ENCODE measurements at places on chromosomes 4 and X. TPM values are rescaled to one million over a fixed set of nuclear protein-coding genes. Genes with fewer than 3 reads are reported as not detected.

- DNase-seq: no peak
Measured at GRCh38 chr4:140955641-140956040, 177.6 kb downstream of the RNF150 start.

- DNase-seq: no peak
Measured at GRCh38 chr4:36915717-36916116, 328.8 kb upstream of the NWD2 start.

- DNase-seq: no peak
Measured at GRCh38 chr4:143186649-143187048, 1.9 kb downstream of the USP38 start.

DNA sequence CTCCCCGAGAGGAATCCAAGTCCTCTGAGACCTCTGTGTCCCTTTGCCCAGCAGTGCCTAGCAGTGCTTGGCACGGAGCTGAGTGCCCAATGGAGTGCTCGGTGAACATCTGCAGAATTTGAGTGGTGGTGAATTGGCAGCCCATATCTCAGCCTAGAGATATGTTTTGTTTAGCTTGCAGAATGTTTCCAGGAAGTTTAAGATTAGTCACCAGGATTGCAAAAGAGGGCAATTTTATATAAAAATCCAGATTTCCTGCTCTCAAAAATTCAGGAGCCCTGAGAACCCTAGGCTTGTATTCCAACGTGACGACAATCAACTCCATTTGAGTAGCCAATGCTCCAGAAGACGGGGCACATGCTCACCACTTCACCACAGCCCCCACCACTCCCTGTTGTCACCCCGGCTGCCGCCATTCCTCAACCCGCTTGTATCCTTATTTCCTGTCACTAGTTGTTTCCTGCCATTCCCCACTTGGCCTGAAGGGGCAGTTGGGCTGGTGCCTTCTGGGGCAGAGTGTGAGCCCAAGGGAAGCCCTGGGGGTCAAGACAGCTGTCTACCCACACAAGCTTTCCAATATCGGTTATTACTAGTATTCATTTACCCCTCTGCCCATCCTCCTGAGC, 116.9 kb downstream of the EFNB1 start:
- no peak for DNase-seq

DNA sequence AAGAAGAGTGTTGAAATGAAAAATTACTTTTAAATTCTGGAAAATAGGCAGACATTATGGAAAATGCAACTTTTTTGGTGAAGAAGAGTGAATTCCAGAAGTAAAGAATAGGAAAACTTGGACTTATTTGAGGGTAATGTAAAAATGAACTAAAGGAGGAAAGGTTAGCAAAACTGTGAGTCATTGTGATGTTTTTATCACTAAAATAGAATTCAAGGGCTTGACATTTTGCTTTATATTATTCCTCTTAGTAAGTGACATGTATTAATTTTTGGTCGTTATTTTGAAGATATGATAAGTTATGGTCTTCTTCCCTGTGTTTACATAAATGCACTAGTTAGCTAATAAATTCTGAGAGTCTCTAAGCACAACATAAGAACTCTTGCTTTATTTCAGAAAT, 390.9 kb downstream of the FAT4 start:
- DNase-seq: no peak

GRCh38 chr4:152479428-152480026, 56.4 kb downstream of the FBXW7 start:
- DNase-seq: no peak

DNA sequence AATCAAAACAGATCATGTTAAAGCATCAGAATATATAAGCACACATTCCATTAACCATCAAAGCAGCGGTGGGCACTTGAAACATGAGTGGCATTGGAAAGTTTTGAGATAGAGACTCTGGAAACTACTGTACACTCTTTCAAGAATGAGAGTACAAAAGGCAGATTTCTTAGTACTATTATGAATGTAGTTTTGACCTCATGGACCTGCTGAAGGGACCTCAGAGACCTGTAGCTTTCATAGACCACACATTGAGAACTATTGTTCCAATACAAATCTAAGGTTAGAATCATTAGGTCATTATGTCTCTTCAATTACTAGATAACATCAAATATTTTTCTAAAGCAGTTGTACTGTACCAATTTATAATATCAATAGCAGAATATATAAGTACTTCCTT, 283.6 kb downstream of the RPA4 start:
- no peak for DNase-seq

The FGA gene
- not detected for total RNA-seq

DNA sequence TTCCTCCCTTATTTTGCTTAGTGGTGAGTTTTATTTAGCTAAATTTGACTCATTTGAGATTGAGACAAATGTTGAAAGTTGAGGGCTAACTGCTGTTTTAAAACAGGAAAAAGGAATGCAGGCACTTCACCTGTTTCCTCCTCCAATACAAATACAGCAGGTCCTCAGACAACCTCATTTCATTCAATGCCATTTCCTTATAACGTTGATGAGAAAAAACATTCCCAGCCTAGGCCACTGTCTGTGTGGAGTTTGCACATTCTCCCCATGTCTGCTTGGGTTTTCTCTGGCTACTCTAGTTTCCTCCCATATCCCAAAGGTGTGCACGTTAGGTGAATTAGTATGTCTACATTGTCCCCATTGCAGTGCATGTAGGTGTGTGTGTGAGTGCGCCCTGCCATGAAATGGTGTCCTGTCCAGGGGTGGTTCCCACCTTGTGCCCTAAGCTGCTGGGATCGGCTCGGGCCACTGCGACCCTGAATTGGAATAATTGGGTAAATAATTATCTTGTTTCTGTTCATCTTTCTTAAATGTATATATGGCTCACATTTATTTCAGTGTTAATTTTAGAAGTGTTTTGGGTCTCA, 21.9 kb downstream of the SMAD1 start:
- DNase-seq: no peak

- DNase-seq: no peak
Measured at GRCh38 chr4:158782551-158783360, 13.9 kb downstream of the FNIP2 start.

The GPR173 gene
- 0.25 TPM for total RNA-seq

The GLOD5 gene
- total RNA-seq: not detected

The TRIM61 gene
- 2.3 TPM for total RNA-seq

GRCh38 chrX:5857232-5857631, 371.4 kb downstream of the NLGN4X start:
- no peak for DNase-seq

- DNase-seq: no peak
Measured at GRCh38 chr4:73776321-73776729, 36.0 kb downstream of the CXCL8 start.

- no peak for DNase-seq
Measured at GRCh38 chrX:128759745-128760144, 707.5 kb upstream of the ACTRT1 start.

The XPNPEP2 gene
- total RNA-seq: 1.3 TPM

DNA sequence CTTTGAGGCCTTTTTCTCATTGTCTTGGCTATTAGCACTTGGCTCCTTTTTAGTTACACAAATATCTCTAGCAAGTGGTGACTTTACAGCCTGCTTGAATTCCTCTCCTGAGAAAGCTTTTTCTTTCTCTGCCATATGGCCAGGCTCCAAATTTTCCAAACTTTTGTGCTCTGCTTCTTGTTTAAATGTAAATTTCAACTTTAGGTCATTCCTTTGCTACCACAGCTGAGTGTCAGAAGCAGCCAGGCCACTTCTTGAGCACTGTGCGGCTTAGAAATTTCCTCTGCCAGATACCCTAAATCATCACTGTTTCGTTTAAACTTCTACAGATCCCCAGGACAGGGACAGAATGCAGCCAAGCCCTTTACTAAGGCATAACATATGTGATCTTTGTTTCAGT, 222.4 kb downstream of the FBXO8 start:
- DNase-seq: no peak

GRCh38 chr4:5010984-5011383, 8.3 kb downstream of the CYTL1 start:
- DNase-seq: no peak

The MID1 gene
- total RNA-seq: 9.4 TPM

GRCh38 chr4:109183931-109184490, 118.4 kb downstream of the COL25A1 start:
- peak; percentile 41 for DNase-seq

GRCh38 chrX:49053223-49054072, 5.4 kb upstream of the CCDC120 start:
- peak; percentile 50 for DNase-seq

DNA sequence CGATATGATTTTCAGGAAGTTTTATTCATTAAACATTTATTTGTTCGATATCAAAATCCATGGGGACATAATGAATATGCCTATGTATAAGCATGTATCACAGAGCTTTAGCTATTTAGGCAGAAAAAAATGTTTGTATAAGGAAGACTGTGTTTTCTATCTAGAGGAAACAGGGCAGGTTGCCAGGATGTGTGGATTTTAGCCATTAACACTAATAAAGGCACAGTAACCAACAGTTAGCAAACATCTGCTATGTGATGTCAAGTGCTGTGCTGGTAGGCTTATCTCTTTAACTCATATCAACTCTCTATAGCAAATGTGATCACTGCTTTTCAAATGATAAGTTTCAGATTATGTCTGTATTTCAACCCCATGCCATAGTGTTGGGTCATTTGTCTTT, 708.9 kb upstream of the HS3ST1 start:
- no peak for DNase-seq

GRCh38 chr4:5955201-5955821, 62.4 kb upstream of the CRMP1 start:
- no peak for DNase-seq

The HTRA3 gene
- total RNA-seq: 119 TPM

The BCOR gene
- total RNA-seq: 15.1 TPM

DNA sequence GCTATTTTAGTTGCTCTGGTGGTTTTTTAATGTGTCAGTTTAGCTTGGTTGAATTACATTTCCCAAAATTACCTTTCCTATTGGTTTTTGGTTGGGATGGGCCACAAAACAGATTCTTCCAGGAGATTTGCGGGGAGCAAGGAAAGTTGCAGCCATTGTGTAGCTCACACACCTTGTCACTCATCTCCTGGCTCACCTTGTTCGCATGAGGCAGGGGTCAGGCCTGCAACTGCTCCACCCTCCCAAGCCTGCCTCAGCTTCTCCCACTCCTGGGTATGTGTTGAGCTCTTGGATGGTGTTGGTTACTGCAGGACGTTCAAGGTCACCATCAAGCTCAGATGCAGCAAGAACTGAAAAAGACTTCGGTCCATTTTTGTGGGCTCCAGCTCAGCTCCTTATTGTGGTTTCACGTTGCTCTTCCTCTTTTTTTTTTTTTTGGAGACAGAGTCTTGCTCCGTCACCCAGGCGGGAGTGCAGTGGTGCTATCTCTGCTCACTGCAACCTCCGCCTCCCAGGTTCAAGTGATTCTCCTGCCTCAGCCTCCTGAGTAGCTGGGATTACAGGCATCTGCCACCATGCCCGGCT, 95.6 kb upstream of the METTL14 start:
- DNase-seq: no peak

DNA sequence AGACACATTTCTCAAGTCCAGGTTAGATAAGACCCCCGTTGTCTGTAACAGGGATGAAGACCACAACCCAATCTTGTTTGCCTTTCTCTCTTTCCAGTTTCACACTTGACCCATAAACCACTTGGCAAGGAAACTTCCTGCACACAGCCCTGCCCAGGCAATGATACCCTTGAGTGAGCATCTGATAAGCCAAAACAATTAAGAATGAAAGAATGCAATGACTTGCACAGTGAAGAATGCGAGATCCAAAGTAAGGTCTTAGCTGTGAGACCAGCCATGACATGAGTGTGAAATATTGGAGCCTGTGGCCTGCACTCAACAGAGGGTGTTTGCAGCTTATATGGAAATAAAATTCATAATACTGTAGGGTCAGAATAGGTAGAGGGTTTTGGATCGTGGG, 37.9 kb upstream of the MXRA5 start:
- no peak for DNase-seq

GRCh38 chrX:114508756-114509155, 75.1 kb upstream of the HTR2C start:
- no peak for DNase-seq

- no peak for DNase-seq
Measured at GRCh38 chr4:77201857-77202256, 44.9 kb downstream of the CCNG2 start.

DNA sequence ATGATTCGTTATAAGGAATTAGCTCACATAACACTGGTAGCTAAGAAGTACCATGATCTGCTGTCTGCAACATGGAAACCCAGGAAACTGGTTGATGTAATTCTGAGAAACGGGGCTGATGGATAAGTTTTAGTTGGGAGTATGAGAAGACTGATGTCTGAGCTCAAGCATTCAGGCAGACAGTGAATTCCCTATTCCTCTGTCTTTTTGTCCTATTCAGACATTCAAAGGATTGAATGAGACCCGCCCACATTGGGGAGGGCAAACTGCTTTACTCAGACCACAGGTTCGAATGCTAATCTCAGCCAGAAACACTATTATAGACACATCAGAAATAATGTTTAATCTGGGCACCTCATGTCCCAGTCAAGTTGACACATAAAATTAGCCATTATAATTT, 515.5 kb downstream of the STPG2 start:
- DNase-seq: no peak

The GSX2 gene
- not detected for total RNA-seq

GRCh38 chr4:132530861-132531260, 618.2 kb upstream of the PCDH10 start:
- no peak for DNase-seq

The TMEM35A gene
- total RNA-seq: not detected

The AMBN gene
- total RNA-seq: not detected

GRCh38 chr4:176925962-176926361, 133.2 kb upstream of the VEGFC start:
- no peak for DNase-seq
